NCI-H345 (cell line): ENCODE measurements at places on chromosomes 16 and 17.
A peak's percentile ranks its signal among the peaks of the same experiment; 100 is the strongest.

DNA sequence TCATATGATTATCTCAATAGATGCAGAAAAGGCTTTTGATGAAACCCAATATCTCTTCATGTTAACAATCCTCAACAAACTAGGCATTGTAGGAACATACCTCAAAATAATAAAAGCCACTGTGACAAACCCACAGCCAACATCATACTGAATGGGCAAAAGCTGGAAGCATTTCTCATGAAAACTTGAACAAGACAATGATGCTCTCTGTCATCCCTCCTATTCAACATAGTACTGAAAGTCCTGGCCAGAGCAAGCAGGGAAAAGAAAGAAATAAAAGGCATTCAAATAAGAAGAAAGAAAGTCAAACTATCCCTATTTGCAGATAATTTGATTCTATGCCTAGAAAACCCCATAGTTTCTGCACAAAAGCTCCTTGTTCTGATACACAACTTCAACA lies 999.2 kb upstream of the GOT2 start:
- DNase-seq, result no peak

DNA sequence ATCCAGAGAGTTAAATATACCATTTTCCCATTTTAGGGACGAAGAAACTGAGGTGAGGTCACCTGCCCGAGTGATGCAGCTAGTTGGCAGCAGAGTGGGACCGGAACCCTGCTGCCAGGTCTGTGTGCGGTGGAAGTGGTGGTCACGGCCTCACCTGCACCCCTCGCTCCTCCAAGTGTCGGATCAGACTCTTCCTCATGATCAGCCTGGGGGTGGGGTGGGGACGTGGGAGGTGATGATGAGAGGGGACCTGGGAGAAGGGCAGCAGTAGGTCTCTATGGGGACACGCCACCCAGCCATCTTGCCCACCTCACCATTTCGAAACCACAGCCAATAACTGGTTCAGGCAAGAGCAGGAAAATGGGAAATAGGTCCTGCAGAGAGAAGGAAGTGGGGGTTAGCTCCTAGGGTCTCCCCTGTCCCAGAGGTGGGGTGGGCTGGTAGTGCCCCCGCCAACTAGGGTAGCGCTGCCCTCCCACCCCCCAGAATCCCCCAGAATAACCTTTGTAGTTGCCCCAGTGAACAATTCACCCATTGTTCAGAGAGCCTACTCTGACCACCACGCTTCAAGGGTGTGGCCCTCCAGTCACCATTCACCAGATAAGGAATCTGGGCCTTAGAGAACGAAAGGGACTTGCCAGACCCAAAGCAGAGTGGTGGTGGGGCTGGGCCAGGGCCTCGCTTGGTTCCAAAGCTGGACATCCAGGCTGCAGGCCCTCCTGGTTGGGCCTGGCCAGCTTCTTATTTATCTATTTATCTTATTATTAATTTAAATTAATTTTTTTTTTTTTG lies 5.1 kb downstream of the GDPD3 start:
- no peak for DNase-seq

- DNase-seq, result no peak
Observed at GRCh38 chr16:88610909-88611812, 27.2 kb upstream of the IL17C start.

- DNase-seq, result no peak
Observed at GRCh38 chr16:17647879-17648872, 177.4 kb upstream of the XYLT1 start.

- DNase-seq, result no peak
Observed at GRCh38 chr16:52929478-52930400, 123.0 kb downstream of the CHD9NB start.

- DNase-seq, result peak; percentile 61
Observed at GRCh38 chr17:17782523-17783115, 54.2 kb downstream of the SREBF1 start.

DNA sequence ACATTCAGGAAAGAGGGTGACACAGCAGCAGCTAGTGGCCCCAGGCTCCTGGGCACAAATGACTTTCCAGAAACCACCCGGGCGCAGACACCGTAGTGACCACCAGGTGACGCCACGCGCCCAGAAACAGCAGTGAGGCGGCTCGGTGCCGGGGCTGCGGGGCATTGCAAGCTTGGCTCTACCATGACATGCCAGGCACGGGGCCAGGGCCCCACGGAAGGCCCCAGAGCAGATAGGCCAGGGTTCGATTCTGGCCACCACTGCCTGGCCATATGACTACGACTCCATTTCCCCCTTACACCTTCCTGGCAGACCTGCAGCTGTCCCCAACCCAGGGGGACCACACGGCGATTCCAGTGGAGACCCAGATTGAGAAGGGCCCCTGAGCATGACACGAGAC lies 6.7 kb downstream of the RHBDF1 start:
- DNase-seq, result peak; percentile 71
